ENCODE measurements at places on chromosomes 1 and 21.

DNA sequence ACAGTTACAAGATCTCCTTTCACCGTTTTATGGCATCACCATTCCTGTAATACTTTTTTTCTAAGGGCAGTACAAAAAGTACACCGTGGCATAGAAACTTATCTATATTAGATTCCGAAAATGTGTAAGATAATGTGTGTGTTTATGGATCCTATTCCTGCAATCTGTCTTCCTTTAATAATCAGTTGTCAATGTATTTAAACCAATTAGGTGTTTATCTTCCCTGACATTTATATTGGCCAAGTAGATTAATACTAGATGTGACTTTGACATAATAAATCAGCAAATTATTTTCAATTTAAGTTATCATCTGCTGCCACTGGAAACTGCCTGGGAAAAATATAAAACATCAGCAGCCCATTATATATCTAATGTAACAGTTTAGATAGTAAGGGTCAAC, 770.3 kb upstream of the ADGRL2 start:
- no peak for DNase-seq

GRCh38 chr1:203629016-203629506, 2.4 kb downstream of the ATP2B4 start:
- DNase-seq: no peak

DNA sequence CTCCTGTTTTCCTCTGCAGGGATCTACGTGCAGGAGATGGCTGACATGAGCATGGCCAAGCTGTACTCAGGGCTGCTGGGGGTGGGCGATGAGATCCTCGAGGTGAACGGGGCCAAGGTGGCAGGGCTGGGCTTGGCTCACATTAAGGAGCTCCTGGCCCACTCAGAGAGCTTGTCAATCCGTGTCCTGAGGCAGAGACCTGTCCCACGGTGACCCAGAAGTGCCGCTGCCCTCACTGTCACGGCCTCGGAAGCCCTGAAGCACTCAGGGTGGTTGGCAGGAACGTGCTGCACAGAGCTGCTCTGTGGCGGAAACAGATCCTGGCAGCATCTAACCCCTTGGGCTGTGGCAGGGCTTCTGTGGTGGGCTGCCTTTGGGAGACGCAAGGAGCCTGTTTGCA, 37.6 kb downstream of the KIAA1614 start:
- DNase-seq: no peak

GRCh38 chr1:201146626-201147390, 7.5 kb downstream of the TMEM9 start:
- DNase-seq: no peak

DNA sequence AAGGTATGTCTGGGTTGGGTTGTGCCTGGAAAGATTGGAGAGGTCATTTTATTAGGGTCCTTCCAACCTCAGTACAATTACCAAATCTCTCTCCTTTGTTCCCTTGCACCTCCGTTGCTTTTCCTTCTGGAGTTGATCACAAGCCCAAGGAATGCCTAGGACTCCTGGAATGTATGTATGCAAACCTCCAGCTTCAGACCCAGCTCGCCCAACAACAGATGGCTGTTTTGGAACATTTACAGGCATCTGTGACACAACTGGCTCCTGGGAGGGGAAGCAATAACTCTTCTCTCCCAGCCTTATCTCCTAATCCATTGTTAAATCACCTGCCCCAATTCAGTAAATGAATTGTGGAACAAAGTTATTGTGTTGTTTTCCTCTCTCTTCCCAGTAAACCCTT, 8.3 kb downstream of the TSACC start:
- DNase-seq: no peak

- DNase-seq: no peak
Measured at GRCh38 chr21:35921471-35921870, 138.9 kb downstream of the SETD4 start.

All from posterior cingulate gyrus (tissue), 11 donors.